ENCODE measurements at places on chromosomes 2 and 18.

GRCh38 chr18:77671456-77672167 is 422.0 kb downstream of the GALR1 start:
- no peak for DNase-seq

DNA sequence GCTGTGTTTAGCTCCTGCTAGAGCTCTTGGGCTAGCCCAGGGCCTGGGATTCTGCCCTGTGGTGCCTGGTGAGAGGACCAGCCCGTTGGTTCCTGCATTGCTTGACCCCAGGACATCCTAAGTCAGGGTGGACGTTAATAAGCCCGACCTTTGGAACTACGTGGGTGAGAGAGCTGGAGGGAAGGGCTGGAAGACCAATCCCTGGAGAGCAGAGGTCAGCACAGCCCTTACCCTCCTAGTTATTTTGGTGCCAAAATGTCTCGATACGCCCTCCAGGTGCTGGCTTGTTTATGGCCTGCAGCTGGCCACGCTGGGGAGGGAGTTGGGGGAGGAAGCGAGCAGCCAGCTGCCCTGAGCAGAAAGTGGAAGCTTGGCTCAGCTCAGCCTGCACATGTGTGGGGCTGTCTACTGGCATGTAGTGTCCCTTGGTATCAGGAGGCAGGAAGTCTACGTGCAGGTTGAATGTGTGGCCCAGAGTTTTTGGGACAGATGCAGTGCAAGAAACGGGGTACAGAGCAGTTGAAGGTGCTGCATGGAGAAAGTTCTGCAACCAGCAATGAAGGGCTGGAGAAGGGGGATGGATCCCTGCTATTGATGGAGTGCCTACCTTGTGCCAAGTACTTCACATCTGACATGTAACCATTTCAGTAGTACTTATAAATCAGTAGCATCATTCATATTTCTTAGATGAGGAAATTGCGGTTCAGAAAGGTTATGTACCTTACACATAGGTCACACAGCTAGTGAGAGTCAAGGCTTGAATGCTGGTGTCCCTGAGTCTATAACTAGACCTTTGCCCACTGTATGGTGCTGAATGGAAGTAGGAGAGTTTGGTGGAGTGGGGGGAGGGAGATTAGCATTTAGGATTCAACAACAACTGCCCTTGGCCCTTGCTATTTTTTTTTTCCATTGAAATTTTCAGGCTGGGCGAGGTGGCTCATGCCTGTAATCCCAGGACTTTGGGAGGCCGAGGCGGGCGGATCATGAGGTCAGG is 5.0 kb upstream of the DGKD start:
- DNase-seq: peak; percentile 89

DNA sequence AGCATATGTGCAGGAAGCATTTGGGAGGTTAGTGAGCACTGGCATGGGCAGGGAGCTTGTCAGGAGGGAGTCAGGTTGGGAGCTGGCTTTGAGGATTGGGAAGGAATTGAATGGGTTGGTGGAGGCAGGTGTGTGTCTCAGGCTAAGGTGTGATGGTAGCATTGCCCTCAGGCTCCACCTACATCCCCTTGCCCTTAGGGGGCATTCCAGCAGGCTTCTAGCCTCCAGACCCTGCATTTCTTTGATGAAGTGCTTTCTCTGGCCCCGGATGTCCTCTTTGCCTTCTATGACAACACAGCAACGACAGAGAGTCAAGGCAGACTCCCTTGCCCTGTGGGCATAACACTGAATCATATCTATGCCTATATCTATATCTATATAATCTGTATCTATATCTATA is 13.5 kb downstream of the RHBDD1 start:
- no peak for DNase-seq

GRCh38 chr2:188610827-188611226 is 319.2 kb downstream of the GULP1 start:
- DNase-seq: no peak

DNA sequence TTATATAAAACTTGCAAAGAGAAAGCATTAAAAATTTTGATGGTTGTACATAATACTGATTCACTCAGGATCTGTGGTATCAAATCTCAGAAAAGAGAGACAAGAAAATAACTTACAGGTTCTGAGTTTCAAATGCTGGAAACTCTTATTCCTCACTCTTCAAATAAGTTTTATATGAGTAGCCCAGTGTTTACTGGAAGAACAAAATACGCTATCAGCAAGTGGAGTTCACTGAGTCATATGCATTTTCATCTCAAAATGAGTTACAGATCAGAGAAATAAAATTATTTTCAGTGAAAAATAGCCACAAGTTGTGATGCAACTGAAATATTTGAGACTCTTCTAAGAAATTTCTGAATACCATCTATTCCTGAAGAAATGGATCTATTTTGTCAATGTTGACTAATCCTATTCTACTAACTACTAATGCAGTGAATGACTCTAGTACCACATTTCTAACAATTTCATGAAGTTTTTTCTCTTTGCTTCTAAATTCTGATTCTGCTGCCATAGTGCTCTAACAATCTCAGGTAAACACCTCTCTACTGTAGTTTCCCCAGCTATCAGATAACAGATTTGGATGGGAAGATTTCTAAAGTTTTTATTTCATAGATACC is 391.7 kb downstream of the ZEB2 start:
- DNase-seq: no peak

GRCh38 chr18:48186131-48186766 is 222.9 kb downstream of the ZBTB7C start:
- peak; percentile 19 for DNase-seq

GRCh38 chr2:37154785-37155184 is 2.0 kb downstream of the EIF2AK2 start:
- no peak for DNase-seq

DNA sequence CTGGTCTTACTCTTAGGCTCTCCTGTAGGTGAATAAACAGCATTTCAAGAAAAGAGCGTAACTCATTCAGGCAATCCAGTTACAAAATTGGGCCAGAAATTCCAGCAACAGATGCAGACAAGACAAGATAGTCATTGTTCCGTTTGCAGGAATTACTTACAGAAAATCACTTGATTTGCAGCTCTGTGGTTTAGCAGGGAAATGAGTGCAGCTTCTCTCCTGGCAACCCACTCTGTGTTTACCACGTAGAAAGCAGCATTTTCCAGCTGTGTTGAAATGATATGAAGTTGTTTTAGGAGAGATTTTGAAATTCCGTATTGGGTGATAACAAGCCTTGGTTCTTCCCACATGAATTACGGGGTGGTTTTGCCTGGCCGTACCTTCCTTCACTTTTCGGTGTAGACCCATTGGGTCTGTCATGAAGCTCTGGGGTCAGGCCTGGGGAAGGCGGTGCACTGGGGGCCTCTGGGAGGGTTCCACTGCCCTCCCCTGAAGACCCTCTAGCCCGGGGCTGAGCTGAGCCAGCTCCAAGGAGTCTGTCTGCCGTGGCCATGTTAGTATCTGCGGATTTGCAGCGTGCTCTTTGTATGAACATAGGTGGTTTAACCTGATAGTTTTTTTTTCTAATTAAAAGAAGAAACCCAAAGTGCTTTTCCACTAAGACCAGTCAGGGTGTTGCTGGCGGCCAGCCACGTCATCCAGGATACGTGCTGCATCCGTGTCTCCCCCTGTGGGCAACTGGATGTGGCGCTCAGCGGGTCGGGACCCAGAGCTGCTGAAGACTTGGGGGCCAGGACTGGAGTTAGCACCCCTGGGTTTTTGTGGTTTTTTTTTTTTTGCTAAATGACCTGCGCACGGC is 58.9 kb upstream of the KCNG2 start:
- no peak for DNase-seq
